Sciatic nerve (tissue), 2 donors: ENCODE measurements at places on chromosomes 11 and 22.

GRCh38 chr11:90213322-90213721, 9.5 kb downstream of the CHORDC1 start:
- no peak for DNase-seq

- no peak for DNase-seq
Measured at GRCh38 chr11:122758974-122759373, 79.3 kb upstream of the CRTAM start.

GRCh38 chr11:122038543-122038942, 77.5 kb downstream of the BLID start:
- no peak for DNase-seq

- DNase-seq, result no peak
Measured at GRCh38 chr11:14390669-14391068, 31.7 kb upstream of the RRAS2 start.

DNA sequence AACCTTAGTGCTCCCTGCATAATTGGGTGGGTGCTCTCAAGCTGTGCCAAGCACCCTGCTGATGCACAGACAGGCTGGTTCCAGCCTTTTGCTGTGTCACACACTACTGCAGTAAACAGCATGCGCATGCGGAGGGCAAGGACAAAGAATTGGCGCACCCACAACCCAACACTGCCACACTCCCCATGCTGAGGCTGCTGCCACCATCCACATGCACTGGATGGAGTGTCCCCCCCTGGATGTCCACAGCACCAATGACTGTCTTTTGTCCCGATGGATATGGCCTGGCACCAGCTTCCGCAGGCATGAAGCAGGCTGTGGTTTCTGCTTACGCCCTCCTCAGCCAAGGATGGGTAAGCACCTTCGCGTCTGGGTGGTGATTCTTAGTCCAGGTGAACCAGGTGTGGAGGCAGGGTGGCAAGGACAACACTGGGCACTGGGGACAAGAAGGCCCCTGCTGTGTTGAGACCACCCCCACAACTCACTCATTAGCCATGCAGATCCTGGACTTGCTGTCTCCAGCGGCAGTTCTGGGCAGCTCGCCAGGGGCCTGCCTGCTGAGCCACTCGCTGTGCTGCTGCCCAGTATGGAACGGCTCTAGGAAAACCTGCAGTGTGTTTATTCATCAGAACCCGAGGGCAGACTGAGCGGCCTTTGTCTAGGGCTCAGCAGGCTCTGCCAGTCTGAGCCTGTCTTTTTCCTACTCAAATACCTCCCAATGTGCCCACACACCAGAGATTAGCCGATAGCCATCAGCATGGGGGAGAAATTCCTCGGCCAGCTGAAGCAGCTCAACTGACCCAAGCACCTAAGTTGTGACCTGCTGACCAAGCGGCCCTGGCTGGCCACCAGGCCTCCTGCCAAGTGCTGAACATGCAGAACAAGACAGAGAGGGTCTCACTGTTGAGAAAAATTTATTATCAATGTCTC, 8.2 kb upstream of the NAP1L4 start:
- DNase-seq, result peak; percentile 86

DNA sequence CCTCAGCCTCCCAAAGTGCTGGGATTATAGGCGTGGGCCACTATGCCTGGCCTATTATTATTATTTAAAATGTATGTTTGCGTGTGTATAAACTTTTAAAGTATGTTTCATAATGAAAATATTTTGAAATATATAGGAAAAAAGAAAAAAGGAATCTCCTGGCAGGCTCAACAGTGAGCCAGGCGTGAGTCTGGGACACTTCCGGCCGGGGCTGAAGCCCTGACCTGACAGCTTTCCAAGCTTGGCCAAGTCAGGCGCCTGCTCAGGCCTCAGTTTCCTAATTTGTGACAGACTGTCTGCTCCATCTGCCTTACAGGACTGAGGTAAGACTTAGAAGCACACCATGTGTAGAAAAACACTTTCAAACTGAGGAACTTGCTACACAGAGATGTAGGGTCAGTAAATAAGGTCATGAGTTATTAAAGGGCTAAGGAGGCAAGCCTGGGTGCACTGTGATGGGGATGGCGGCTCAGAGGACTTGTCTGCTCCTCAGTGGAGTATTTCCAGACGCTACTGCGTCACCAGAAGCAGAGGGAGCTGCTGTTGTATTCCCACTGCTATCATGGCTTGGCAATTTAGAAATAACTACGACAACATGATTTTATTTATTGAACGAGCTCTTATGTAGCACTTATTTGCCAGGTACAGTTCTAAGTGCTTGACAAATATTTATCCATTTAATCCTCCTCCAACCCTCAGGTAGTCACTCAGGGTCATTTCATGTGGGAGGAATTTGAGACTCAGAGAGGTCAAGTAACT, 100.1 kb downstream of the PRR5L start:
- no peak for DNase-seq

DNA sequence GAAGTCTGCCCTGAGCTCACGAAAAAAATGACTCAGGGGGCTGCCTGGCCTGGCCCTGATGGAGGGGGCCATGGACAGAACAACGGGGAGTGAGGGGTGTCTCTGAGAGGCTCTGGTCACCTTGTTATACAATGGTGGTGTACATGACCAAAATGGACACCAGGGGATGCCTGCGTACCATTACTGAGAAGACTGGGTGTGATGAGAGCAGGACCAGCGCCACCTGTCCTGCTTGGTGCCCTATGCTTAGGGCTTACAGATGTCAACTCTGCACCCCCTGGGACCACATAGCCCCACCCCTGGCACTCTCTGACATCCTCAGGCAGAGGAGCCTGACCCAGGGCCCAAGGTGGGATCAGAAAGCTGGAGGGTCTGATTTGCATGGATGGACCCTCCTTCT, 104.8 kb downstream of the ZNF280B start:
- no peak for DNase-seq

- DNase-seq, result no peak
Measured at GRCh38 chr11:68575025-68575665, 109.2 kb upstream of the GAL start.

- peak; percentile 51 for DNase-seq
Measured at GRCh38 chr22:50739279-50739691, 1.3 kb downstream of the ACR start.

DNA sequence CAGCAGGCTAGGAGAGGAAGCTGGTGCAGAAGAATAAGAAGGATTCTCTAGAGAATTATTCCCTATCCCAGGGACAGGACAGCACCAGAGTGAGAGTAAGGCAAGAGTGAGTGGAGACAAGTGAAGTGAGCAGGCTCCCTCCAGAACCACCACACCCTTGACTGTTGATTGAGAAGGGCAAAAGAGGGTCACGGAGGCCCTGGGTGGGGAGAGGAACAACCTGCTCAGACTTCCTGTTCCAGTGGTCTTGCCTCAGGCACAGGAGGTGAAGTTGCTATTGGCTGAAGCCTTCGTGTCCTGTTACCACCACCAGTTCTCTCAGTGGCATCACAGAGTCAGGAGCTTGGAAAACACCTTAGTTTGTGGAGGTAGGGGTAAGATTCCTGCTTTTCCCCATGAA, 51.7 kb upstream of the CCDC89 start:
- no peak for DNase-seq

- no peak for DNase-seq
Measured at GRCh38 chr11:72781063-72781312, 12.9 kb downstream of the STARD10 start.

DNA sequence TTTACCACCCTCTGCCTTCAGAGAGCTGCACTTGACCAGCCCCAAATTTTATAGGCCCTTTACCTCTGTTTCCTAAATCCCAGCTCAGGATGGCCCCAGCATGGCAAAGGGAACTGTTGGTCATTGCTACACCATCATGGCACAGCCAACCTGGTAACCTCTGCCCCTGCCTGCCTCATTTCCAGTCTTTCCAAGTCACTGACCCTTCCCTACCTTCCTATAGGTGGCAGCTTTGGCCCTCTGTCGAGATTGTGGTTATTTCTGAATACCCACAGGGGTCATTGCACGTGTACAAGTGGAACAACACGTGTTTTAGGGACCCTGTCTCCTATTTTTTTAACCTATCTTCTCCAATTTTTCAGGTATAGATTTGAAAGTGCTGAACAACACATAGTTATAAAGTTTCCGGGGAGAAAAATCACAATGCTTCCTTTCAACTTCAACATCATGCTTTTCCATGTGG, 2.8 kb downstream of the GALNT18 start:
- DNase-seq, result no peak

- no peak for DNase-seq
Measured at GRCh38 chr22:34395370-34395769, 475.1 kb upstream of the LARGE1 start.

DNA sequence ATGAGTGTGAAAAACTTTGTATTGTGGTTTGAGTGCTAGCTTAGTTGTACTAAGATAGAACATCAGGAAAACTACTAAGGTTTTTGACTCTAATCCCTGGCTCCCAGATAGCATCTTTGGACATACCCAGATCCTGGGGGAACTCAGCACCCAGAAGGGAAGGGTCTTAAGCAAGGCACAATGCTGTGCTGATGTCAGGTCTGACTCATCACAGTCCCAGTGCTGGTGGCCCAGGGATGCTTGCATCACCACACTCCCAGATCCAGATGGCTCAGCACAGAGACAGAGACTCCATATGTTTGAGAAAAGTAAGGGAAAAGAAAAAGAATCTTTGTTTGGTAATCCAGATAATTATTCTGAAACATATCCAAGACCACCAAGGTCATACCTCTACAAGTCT, 18.3 kb upstream of the OR56A3 start:
- no peak for DNase-seq

DNA sequence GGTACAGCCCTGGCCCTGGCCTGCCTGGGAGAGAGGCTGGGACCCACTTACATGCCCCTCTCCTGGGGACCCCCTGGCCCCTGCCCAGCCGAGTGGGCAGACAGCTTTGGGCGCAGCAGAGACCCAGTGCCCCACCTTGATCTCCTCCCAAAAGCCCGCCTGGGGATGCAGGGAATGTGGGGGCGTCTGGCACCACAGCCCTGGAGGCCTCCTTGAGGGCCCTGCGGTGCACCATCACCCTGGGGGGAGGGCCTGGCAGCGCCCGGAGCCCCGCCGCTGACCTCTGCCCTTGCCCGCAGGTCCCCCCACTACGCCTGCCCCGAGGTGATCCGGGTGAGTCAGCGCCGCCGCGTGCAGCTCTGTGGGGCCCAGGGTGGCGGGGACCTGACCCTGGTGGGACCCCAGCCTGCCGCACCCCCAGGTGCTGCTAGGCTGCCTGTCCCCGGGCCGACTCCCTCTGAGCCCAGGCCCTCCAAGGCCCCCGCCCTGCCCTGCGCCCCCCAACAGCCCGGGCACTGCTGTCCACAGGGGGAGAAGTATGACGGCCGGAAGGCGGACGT, 43.7 kb downstream of the MOB2 start:
- no peak for DNase-seq

- no peak for DNase-seq
Measured at GRCh38 chr22:41987276-41987675, 11.3 kb upstream of the WBP2NL start.

DNA sequence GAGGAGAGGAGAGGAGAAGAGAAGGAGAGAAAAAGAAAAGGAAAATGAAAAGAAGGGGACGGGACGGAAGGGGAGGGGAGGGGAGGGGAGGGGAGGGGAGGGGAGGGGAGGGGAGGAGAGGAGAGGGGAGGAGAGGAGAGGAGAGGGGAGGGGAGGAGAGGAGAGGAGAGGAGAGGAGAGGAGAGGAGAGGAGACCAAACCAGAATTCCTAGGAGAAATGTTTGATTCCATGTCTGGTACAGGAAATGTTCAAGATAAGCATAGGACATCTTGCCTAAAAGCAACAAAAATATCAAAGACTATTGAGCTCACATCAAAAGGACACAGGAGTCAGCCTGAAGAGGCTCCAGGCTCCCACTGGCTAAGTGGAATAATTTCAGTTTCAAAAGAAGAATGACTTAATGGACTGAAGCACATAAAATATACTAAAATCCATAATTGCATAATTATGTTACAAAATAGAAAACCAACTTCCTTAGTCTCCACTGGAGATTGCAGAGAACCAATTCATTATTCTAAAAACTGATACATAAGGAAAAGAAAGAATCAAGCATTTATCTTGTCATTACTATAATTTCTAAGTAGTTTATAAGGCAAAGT, 101.1 kb upstream of the APOA1 start:
- DNase-seq, result no peak
